ENCODE measurements at places on chromosomes 11 and 22. TPM values are rescaled to one million over a fixed set of nuclear protein-coding genes. Genes with fewer than 3 reads are reported as not detected.
A peak's percentile ranks its signal among the peaks of the same experiment; 100 is the strongest.

CCDC87 gene
- 0.35 TPM for total RNA-seq

PKNOX2 gene
- total RNA-seq: not detected

CLDN5 gene
- total RNA-seq: 1.7 TPM

ZW10 gene
- total RNA-seq: 7.7 TPM

C2CD2L gene
- total RNA-seq: 21.1 TPM

TMEM45B gene
- 1.1 TPM for total RNA-seq

SEPTIN3 gene
- total RNA-seq: 0.67 TPM

- DNase-seq: no peak
These were observed 641 bp downstream of the APOC3 start for GRCh38 chr11:116830184-116830912.

DNA sequence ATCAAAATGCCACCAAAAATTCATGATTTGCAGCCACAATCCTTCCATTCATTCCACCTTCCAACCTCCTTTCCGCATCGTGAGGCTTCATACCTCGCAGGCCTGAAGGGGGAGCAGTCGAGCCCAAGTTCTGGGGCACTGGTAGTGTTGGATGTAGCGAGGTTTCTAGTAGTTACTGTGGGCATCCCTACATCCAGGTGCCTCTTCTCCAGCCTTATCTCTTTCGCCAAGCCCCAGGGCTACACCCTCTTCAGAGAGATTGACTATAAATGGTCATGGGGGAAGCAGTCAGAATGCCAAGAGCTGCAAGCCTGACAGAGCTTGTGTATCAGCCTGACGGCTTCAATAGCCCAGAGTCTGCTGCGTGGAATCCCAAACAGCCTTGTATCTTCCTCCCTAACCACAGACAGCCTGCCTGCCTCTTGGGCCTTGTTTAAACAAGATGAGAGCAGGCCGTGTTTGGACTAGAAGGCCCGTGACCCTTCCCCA, 28.9 kb downstream of the CLMP start:
- DNase-seq: no peak

GRCh38 chr22:37166675-37167066, 17.0 kb upstream of the IL2RB start:
- peak; percentile 85 for DNase-seq

DNA sequence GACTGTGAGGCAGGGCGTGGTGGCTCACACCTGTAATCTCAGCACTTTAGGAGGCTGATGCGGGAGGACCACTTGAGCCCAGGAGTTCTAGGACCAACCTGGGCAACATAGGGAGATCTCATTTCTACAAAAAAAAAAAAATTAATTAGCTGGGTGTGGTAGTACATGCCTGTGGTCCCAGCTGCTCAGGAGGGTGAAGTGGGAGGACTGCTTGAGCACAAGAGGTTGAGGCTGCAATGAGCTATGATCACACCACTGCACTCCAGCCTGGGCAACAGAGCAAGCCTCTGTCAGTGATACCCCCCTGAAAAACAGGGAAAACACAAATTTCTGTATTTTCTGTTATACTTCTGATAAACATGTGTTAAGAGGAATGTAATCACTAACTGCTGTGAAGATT, 57.8 kb upstream of the ARHGAP32 start:
- DNase-seq: no peak

DNA sequence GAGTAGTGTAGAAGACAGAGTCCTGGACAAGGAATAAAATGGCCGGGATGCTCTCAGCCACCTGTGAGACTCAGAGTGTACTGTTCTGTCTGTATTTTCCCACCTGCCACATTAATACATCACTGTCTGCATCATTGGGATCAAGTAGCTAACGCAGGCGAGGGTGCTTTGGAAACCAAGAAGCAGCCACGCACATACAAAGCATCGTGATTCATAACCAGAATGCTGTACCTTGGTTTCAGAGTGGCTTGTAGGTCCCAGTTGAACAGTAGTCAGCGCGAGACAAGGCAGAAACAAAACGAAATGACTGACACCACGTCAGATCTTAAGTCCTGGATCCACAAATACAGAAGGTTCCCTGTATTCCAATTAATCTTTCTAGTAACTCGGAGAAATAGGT, 198.3 kb downstream of the GRIK4 start:
- DNase-seq: no peak

GRCh38 chr22:39414377-39414776, 14.8 kb downstream of the TAB1 start:
- DNase-seq: no peak

DNA sequence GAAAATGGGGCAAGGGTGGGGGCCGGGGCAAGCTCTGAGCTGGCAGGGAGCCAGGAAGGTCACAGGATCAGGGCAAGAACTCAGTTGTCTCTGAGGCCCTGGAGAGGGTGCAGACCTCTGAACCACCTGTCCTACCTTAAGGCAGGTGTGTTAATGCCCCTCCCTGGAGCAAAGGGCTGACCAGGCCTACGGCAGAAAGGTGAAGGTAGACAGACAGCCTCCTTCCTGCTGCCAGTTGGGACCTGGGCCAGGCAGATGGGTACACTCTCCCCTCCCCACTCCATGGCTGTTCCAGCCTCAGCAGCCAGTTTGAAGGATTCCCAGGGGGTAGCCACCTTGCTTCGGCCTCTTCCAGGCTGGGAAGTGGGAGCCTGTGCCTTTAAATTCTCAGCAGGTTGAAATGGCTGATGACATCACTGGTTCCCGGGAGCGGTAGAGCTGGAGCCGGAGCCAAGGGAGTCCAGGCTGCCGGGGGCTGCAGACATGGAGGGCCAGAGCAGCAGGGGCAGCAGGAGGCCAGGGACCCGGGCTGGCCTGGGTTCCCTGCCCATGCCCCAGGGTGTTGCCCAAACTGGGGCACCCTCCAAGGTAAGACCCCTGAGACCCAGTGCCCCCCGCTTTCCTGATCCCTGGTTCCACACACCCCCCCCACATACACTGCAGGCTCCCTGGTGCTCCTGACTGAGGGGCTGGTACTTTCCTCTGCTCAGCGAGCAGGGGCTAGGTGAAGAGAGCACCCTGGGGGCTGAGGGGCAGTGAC, at the start of gene INPP5J:
Gene INPP5J, plus strand, starts transcription at position 435 of the 760 bp plus-strand sequence. Its CDS starts 49 bp downstream, at position 484.
- no peak for DNase-seq

GRCh38 chr11:15227011-15227410, 112.3 kb downstream of the INSC start:
- DNase-seq: no peak

DNA sequence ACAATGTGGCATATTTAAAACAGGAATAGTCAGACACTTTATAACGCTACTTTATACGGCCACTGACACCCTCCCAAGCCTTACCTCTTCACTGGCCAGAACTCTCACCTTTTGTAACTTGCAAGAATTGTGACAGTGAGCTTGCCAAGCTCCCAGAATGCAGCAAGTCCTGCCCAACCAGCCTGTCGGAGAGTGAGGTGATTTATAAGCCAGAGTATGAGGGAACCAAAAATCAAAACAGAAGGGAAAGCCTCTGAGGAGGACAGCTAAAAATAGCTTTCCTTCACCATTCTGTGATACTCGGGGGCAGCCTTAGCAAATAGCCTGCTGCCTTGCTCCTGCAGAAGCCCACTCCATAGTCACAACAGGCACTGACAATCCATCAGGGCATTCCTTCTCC, 229.7 kb downstream of the FAM76B start:
- no peak for DNase-seq

DNA sequence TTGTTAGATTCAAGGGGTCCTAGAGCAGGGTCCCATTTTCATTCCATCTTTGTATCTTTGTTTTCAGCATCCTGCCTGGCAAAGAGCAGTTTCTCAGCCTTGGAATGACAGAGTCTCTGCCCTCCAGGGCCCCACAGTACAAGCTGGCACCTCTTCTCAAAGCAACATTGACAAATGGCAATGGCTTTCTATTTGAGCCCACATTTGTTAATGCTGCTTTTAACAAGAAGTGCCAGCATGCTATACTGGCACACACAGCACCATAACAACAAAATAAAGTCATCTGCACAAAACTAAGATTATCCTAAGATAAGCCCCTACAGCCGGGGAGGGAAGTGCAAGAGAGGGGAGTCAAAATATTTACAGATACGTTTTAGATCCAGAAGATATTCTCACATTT, 309.7 kb upstream of the C11orf87 start:
- no peak for DNase-seq

GRCh38 chr11:57776031-57776521, 14.5 kb downstream of the CTNND1 start:
- DNase-seq: no peak

- DNase-seq: no peak
These were observed 833 bp downstream of the SCUBE2 start for GRCh38 chr11:9090488-9091043.

- DNase-seq: no peak
These were observed 1492.1 kb downstream of the BRD1 start for GRCh38 chr22:48335442-48336139.

- DNase-seq: no peak
These were observed 17.2 kb upstream of the OR5B21 start for GRCh38 chr11:58525037-58525614.

DNA sequence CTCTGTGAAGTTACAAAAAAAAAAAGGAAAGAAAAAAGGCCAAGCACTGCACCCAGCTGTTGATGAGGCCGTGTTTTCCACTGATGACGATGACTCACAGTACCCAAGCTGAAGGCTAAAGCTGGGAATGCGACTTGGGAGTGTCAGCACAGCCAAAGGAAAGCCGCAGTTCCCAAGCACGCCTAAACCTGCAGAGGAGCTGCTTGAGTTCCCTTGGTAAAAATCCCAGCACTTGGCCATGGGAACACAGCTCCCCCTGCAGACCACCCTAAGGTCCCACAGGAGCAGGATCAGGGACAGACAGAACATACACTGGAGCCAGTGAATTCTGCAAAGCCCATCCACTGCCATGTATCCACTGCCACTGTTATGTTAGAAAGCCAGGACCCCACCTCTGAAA, 39.9 kb downstream of the SERGEF start:
- no peak for DNase-seq

DNA sequence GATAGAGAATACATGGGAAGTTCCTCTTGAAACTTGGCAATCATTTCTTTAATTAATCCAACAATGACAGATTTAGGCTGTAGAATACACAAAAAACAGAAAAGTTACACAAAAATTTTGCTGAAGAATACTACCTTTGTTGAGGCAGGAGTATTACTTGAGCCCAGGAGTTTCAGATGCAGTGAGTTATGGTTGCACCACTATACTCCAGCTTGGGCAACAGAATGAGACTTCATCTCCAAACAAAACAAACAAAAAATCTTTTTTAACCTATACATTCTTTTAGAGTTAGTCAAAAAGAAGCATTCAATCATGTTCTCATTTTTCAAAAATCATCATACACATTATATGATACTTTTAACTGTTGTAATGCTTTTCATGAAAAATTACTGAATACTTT, 22.1 kb downstream of the UEVLD start:
- no peak for DNase-seq
